ENCODE measurements at places on chromosomes 6 and 20.

GRCh38 chr6:16270178-16270794, 31.9 kb downstream of the GMPR start:
- DNase-seq = no peak

DNA sequence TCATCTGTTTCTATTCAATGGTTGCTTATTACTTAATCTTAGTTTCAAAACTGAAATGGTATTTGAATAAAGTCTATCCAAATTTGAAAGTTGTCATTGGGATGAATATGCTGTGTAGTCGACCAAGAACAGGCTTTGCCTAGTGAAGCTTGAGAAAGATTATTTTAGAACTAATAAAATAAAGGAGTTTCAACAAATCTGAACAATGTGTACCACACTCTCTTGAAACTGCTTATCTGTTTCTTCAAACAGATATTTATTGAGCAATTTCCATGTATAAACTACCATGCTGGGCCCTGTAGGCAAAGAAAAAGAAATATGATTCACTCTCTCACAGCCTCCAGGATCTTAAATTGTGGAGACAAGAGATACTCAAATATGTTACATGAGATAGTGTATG, 174.4 kb downstream of the OGFRL1 start:
- DNase-seq = no peak

DNA sequence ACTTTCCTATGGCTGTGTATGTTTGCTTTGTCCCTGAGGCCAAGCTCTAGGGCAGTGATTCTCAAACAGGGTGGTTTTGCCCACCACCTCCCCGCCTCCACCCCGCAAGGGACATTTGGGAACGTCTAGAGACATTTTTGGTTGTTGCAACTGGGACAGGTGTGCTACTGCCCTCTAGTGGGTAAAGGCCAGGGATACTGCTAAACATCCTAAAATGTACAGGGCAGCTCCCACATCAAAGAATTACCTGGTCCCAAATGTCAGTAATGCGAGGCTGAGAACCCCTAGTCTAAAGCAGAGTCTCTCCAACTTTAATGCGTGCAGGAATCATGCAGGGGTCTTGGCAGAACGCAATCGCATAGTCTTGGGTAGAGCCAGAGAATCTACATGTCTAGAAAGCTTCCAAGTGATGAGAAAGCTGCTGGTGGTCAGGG, 5.1 kb downstream of the KCNS1 start:
- DNase-seq = peak; percentile 40

DNA sequence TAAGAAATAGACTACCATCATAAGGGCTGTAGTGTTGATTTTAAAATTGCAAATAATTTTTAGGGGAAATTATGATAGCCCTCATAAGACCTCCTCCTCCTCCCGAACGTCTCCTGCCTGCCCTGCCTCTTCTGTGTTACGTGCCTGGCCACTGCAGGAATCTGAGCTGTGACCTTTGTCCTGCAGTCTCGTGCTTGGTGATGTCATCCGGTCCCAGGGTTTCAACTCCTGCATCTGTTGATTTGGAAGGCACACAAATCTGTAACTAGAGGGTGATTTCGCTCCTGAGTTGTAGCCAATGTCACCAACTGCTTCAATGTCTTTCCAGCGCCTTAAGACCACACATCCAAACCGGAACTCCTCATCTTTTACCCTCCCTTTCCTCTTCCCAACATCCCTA, 163.2 kb downstream of the AIG1 start:
- DNase-seq = no peak

GRCh38 chr20:35837577-35838195, 65.9 kb downstream of the PHF20 start:
- DNase-seq = no peak

GRCh38 chr6:14384175-14384949, 266.8 kb downstream of the CD83 start:
- DNase-seq = no peak

GRCh38 chr6:116099036-116099435, 1.6 kb upstream of the NT5DC1 start:
- no peak for DNase-seq

GRCh38 chr6:116812051-116812650, 16.7 kb downstream of the GPRC6A start:
- no peak for DNase-seq

- no peak for DNase-seq
These were observed 90.5 kb upstream of the MBOAT1 start for GRCh38 chr6:20302702-20303251.

DNA sequence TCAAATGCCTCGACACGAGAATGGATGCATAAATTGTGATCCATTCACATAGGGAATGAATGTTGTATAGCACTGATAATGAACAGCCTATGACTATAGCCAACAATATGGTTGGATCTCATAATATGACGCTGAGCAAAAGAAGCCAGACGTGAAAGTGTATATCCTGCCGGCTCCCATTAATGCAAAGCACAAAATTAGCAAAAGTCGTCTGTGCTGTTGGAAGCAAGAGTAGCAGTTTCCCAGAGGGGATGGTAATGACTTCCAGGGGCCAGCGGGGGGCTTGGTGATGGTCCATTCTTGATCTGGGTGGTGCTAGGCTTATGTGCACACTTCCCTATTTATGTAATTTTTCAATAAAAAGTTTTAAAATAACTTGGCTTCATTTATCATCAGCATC, 1.0 kb upstream of the TAGAP start:
- DNase-seq = no peak

DNA sequence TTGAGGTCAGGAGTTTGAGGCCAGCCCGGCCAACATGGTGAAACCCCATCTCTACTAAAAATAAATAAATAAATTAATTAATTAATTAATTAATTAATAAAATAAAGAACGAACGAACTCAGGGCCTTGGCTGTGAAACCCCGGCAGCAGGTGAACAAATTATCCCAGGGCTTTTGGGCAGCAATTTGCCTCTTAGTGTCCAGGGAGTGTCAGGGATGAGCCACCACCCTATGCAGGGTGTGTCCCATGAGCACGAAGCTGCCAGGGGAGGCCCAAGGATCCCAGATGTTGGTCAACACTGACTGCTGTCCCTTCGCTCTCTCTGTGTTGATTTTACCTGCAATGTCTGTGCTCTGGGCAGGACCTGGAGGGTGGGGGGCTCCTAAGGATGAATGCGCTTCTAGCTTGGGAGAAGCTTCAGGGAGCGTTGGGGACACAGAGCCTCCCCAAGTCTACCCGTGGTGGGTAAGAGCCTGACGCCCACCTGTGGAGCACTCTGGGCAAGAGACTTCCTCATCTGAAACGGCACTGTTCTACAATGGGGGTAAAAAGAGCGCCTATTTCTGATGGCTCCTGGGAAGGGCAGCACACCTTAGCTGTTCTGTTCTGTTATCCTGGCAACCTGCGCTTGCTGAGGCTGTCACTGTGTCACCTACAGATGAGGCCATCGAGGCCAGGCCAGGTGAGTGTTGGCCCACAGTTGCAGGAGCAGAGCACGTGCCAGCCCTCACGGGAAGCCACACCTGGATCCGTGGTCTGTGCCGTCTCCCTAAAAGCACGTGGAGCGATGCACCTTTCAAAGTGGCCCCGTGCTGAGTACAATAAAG, 125.5 kb upstream of the CDH4 start:
- DNase-seq = no peak

DNA sequence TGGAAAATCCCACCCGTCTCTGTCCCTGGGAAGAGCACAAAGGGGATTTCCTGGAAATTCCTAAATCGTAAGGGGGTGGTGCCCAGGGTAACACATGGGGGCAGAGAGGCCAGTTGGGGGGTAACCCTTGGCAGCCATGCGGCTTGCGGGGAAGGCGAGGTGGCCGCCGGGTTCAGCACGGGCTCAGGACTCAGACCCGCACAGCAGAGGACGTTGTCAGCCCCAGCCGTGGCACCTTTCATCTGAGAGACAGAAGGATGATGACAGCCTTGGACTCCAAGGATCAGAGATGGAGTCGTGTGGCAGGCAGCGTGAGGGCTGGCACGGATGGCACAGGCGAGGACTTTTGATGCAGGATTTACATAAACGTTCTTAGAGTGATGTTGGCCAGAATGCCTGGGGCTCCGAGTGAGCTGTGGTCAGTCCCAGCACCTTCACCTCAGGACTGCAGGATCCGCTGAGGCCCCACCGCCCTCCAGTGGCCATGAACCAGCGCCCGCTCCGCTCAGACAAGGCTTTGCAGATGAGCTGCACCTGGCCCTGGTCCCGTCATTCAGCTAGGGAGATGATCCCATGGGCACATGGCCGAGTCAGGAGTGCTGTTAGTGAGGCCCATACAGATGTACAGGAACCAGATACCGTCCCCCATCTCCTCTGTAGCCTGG, 190.3 kb downstream of the TAF4 start:
- no peak for DNase-seq

DNA sequence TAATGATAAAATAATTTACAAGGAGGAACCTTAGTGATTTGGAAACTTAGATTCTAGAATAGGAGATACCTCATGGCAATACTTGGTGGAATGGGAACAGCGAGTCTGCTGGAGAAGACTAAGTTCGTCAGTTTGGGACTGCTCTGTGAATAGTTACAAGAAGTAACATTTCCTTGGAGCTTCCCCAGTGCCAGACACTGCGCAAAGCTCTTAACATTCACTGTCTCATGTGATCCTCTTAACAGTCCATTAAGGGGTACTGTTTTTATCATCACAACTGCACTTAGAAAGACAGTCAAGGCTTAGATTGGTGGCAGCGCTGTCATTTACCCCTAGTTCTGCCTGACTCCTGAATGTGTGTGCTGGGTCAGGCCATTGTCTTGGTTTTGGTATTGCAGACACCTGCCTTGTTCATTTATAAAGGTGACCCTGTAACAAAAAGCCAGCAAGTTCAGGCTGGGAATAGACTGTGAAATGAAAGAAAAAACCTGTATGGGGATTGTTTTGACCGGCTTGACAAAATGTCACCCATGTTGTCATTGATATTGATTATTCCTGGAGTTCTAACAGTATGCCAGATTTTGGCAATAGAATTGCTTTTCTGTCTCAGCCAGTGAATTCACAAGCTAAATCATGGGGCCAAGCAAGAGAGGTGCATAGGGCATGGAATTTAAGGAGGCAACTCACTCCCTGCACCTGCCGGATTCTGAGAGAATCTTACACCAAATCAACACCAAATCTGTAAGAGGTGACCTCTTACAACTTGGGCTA, 118.4 kb downstream of the SASH1 start:
- no peak for DNase-seq

Data from stimulated activated CD4-positive, alpha-beta T cell treated with anti-CD3 and anti-CD28 coated beads, TNF-alpha, amount 100 ng/mL, for 4 hours (primary cell).